ENCODE measurements at places on chromosomes 4 and X.

GRCh38 chr4:182174979-182175378 is 68.2 kb upstream of the TENM3 start:
- no peak for DNase-seq

DNA sequence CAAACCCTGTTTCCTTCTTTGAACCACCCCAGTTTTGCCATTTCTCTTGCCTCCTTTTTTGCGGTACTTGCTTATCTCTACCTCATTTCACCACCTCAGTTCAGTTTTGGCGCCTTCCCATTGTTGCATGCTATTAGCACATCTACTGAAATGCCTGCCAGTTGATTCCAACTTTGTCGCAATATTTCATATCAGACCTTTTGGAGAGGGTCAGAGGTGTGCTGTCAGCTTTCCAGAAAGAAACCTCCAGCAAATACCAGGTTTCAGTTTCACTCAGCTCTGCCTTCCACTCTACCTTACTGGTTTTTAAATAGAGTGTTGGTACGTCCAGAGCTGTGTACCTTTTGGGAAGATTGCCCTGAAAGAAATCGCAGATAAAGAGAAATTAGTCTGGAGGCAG is 91.9 kb upstream of the CPEB2 start:
- no peak for DNase-seq

DNA sequence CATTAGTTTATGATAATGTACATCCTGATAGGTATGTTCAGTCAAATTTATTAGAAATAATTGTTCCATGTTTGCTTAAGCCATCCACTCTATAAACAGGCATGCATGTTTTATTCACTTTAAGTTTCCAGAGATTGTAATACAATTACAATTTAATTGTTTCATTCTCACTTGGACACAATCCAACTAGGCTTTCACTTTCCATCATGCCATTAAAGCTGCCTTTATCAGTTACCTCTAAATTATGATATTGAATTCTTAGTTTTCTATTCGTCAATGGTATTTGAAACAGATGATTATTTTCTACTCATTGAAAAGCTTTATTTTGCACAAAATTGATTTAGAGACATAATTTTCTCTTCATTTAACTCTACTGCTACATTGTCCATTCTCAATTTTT is 1196.3 kb downstream of the RAPGEF2 start:
- DNase-seq = no peak

DNA sequence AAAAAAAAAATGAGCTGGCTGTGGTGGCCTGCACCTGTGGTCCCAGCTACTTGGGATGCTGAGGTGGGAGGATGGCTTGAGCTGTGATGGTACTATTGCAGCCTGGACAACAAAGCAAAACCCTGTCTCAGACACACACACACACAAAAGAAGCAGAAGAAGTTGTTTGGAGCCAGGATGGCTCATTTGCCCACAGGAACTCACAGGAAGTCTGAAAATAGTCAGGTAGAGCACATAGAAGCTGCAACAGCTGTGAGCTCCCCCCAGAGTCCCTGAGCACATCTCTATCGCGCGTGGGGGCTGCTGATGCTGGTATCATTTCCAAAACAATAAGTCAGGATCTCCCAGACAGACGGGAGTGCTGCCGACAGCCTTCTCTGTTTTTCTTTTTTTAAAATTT is 13.4 kb upstream of the DHRSX start:
- no peak for DNase-seq

GRCh38 chrX:38999099-38999498 is 197.8 kb downstream of the MID1IP1 start:
- DNase-seq = no peak

GRCh38 chrX:135086197-135086854 is 34.0 kb downstream of the ETDB start:
- DNase-seq = peak; percentile 32

DNA sequence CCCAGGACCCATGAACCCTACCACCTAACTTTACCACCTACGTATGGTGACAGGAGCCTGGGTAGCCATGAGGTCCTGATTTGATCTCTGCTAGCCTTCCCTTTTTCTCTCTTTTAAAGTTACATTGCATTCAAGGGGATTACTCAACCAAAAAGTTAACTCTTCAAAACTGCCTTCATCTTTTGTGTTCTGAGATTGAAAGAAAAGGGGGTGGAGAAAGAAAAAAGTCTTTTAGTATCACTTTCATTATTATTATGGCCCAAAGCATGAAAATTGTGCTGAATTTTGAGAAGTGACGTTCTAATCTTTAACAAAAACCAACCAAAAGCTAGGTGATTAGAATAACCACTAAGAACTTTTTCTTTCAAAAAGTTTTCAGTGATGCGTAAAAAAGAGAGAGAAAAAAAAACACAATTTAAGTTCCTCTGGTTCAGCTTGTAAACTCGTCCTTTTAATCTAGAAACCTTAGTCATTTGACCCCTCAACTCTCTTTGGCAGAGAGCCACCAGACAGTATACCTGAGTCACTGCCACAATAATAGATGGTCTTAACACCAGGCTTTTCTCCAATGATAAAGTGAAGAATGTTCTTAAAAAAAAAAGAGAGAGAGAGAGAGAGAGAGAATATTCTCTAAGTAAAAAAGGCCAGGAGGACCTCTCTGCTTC is 347.4 kb upstream of the FGF13 start:
- no peak for DNase-seq

DNA sequence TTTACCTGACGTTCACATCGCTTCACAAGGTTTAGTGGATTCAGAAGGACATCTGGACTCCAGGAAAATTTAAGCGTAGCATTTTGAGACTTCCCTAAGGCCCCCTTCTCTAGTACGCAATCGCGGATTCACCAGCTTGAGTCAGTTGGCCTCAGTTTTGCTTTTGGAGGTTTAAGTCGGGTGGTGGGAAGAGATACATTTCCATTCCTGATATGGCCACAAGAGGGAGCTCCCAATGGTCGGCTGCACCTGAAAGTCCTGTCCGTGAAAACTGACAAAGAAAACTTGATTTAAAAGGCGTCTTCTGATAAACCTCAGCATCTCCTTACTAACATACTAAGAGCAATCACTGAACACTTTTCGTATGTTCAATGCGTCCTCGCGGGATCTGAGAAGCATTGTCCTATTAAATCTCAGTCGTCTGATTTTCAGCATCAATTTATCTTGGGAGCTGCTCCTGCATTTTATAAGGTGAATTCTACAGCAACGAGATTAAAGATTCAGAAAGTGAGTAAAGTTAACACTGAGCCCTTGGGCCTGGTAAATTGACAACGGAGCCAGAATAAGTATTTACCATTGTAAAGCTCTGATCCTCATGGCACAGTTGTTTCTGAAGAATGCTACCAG is 50.6 kb downstream of the LGI2 start:
- DNase-seq = peak; percentile 30

DNA sequence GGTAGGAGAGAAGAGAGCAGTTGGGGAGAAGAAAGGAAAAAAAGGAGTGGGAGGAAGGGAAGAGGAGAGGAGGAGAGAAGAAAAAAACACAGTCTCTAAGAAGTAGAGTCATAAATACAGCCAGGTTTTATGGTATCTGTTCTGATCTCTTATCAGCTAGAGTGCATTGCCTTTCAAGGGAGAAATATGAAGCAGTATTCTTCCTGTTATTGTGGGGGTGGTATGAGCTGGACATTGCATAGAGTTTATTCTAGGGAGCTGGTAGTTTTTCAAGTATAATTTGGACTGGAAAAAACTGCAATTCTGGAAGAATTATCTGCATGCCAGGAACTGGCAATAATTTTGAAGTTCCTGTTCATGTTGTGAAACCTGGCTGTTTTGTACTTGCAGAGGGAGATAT is 54.9 kb upstream of the TAB3 start:
- no peak for DNase-seq

DNA sequence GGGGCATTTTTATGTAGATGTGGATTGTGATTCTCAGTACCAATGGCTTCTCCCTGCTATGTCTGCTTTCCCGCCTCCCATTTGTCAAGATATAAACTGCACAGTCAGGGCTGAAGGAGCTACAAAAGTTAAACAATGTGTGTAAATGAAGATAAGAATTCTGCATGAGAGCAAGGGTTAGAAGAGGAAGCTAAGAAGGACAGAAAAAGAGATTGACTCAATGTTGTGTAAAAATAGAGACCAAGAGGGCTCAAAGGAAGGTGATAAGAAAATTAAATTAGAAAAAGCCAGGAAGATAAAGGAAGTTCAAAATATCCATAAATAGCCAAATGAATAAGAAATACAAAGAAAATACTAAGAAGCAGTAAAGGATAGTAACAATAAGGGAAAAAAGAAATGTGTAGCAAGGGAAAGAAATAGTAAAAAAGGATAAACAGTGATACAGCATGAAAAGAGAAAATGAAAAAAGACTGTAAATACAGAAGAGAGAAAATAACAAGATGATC is 82.5 kb downstream of the AMELX start:
- DNase-seq = no peak

- DNase-seq = no peak
These were observed 33.2 kb upstream of the NAP1L5 start for GRCh38 chr4:88730811-88731210.

Data from stimulated activated CD4-positive, alpha-beta T cell treated with anti-CD3 and anti-CD28 coated beads, Interleukin-15, amount 100 ng/mL, for 48 hours (primary cell).